Pancreas (tissue), 10 donors: ENCODE measurements at places on chromosomes 11 and 22. TPM values are rescaled to one million over a fixed set of nuclear protein-coding genes. Genes with fewer than 3 reads are reported as not detected.

The MYEOV gene
- 3.7 TPM for total RNA-seq

- H3K27me3 ChIP-seq, result no peaks in the 10 kb centered on the region
- DNase-seq, result no peak
- no peaks in the 10 kb centered on the region for H3K36me3 ChIP-seq
- no peak overlapping the region for H3K4me3 ChIP-seq
- H3K4me1 ChIP-seq, result peaks cover 9% of the 10 kb centered on the region
These were observed 10.8 kb downstream of the LIF start for GRCh38 chr22:30235687-30236170.

DNA sequence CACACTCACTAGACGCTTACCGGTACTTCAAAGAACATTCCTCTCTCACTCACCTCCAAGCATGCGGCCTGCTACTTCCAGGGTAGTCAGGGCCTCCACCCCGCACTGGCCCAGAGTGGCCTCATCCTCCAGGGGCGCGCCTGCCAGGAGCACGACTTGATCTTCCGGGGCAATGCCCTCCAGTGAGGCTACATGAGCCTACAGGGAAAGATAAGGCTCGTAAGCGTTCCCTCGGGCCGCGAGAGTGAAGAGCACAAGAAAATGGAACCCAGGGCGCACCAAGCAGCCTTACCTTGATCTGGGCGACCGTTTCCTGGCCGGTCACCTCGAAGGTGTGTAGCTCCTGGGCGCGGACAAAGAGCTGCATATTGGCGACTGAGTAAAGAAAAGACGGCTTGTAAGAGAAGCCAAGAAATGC, 478 bp downstream of the FAU start:
- H3K4me1 ChIP-seq, result peaks cover 9% of the 10 kb centered on the region
- peaks cover 31% of the 10 kb centered on the region for H3K36me3 ChIP-seq
- H3K27me3 ChIP-seq, result no peaks in the 10 kb centered on the region
- peak overlapping the region; percentile 90 for H3K27ac ChIP-seq

DNA sequence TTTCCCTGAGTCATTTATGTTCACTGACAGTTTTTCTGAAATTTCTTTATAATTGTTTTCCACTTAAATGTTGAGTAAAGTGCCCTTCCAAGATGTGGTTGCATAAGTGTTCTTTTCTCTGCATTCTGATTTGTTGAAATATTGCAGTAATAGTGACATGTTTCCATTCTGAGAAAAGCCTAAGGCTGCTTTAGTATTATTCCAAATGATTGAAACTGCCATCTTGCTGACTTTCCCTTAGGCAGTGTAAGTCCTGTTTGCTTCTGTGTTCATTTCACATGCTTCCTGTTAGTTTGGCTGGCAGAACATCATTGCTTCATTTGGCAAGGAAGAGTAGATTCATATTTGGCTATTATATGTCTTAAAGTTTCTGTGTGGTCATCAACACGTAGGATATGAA, 146.5 kb downstream of the ELP4 start:
- no peak for DNase-seq
- H3K36me3 ChIP-seq, result no peaks in the 10 kb centered on the region
- H3K4me3 ChIP-seq, result no peak overlapping the region
- no peaks in the 10 kb centered on the region for H3K27me3 ChIP-seq

DNA sequence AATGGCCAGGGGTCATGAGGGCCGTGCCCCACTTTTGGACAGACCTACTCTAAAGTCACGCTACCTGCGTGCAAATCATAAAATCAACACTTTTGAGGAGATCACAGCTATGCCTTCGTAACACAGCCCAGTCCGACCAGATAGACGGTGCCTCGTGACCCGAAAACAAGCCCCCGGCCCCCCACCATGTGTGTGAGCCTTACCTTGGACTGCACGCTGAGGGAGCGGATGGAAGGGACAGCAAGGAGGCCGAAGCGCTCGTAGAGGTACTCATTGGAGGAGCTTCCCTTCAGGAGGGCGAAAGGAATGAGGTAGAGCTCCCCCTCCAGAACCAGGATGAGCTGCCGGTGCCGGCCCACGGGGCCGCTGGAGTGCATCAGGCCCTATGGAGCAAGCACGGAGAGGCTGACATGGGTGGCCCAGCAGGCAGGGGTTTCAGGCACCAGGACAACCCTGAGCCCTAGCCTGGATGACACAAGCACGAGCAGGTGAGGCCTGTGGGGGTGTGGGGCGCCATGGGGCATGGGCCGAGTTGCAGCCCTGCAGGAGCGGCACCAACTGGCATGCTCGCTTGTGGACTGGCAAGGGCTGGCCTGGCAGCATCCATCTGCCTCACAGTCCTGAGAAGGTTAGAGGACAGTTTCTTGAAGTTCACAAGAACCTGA, 82.2 kb upstream of the PITPNB start:
- no peak for DNase-seq
- H3K4me3 ChIP-seq, result no peak overlapping the region
- no peaks in the 10 kb centered on the region for H3K36me3 ChIP-seq
- no peak overlapping the region for H3K27ac ChIP-seq

The KRTAP5-11 gene
- total RNA-seq, result not detected

- H3K27ac ChIP-seq, result no peak overlapping the region
- H3K4me1 ChIP-seq, result no peaks in the 10 kb centered on the region
- H3K36me3 ChIP-seq, result no peaks in the 10 kb centered on the region
- peak; percentile 87 for DNase-seq
These were observed 94.7 kb upstream of the RASSF10 start for GRCh38 chr11:12914400-12914912.

The SLC25A45 gene
- 21.1 TPM for total RNA-seq

DNA sequence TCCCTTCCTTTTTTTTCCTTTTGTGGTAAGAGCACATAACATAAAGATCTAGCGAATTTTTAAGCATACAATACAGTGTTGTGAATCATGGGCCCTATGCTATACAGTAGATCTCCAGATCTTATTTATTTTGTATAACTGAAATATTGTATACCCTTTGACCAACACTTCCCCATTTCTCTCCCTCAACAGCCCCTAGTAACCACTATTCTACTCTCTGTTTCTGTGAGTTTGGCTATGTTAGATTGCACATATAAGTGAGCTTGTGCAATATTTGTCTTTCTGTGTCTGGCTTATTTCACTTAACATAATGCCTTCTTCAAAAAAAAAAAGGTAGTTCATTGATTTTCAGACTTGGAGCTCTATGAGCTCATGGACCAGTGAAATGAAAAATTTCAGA, 180.5 kb downstream of the C11orf91 start:
- H3K4me3 ChIP-seq, result no peak overlapping the region
- no peaks in the 10 kb centered on the region for H3K27me3 ChIP-seq
- no peaks in the 10 kb centered on the region for H3K36me3 ChIP-seq

DNA sequence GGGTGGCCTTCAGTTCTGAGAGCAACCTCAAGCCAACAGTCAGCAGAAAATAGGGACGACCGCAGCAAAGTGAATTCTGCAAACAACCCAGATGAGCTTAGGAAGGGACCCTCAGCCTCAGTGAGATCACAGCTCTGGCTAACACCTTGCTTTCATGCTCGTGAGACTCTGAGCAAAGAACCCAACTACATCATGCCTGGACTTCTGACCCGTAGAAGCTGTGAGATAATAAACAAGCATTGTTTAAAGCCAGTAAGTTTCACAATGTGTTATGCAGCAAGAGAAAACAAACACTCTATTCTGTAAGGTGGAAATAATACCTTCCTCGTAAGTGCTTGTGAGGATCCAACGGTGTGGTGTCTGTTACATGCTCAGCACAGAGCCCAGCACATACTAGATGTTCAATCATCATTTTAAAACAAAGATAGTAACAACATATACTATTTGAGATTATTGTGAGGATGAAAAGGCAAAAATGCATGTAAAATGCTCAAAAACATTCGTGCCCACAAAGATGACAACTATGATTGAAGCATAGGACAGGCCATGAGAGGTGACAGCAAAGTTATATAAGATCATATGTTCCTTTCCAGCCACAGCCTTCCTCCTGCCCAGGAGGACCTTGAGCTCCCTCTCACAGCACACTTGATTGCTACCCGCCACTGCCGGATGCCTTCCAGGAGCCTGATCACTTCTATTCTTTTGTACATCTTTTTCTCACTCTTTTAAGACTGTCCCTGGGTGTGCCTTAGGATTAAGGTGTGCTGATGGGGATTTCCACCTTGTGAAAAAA, 433.3 kb downstream of the BUD13 start:
- DNase-seq, result no peak
- H3K4me3 ChIP-seq, result no peak overlapping the region
- no peaks in the 10 kb centered on the region for H3K4me1 ChIP-seq

The KRTAP5-1 gene
- total RNA-seq, result not detected

The LSP1 gene
- total RNA-seq, result 2.8 TPM

- no peaks in the 10 kb centered on the region for H3K27me3 ChIP-seq
- H3K36me3 ChIP-seq, result no peaks in the 10 kb centered on the region
- no peak overlapping the region for H3K4me3 ChIP-seq
- H3K4me1 ChIP-seq, result no peaks in the 10 kb centered on the region
- H3K27ac ChIP-seq, result no peak overlapping the region
These were observed 22.4 kb downstream of the SLC37A2 start for GRCh38 chr11:125085301-125086081.

The C11orf16 gene
- not detected for total RNA-seq

The HBB gene
- 3.2 TPM for total RNA-seq

The RIC3 gene
- total RNA-seq, result 12.2 TPM

The MUC6 gene
- 90.2 TPM for total RNA-seq

DNA sequence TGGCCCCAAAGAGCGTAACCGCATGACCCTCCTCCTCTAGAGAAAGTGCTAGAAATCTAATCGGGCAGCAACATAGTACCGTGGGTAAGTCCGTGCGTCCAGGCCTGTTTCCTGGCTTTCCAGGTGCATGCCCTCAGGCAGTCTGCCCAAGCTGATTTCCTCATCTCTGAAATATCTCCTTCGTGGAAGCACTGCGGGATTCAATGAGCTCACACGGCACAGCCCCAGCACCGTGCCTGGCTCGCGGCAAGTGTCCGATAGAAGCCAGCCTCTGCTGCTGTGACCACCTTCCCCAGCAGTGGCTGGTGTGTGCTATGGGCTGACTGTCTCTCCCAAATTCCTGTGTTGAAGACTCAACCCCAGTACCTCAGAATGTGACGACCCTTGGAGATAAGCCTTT, 20.7 kb downstream of the RPUSD4 start:
- DNase-seq, result peak; percentile 35
- no peaks in the 10 kb centered on the region for H3K36me3 ChIP-seq
- no peaks in the 10 kb centered on the region for H3K4me1 ChIP-seq
- no peak overlapping the region for H3K27ac ChIP-seq
- no peak overlapping the region for H3K4me3 ChIP-seq

The MMP8 gene
- not detected for total RNA-seq

DNA sequence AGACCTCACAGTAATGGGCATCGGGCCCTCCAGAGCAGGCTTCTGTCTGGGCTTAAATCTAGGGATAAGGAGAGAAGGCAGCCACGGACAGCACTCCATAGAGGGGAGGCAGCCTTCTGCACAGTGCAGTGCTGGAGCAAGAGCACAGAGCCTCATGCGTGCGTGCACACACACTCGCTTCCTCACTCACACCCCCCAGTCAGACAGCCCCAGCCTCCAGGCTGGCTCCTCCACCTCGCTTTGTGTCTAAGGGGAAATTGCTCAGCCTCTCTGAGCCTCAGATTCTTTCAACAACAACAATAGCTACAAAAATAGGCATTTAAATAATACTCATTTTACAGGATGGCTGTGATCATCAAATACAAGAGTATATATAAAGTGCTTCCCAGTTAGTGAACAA, 26.7 kb upstream of the ETS1 start:
- no peaks in the 10 kb centered on the region for H3K27me3 ChIP-seq
- H3K27ac ChIP-seq, result no peak overlapping the region
- no peaks in the 10 kb centered on the region for H3K36me3 ChIP-seq
- no peak overlapping the region for H3K4me3 ChIP-seq
- DNase-seq, result no peak
- no peaks in the 10 kb centered on the region for H3K4me1 ChIP-seq

DNA sequence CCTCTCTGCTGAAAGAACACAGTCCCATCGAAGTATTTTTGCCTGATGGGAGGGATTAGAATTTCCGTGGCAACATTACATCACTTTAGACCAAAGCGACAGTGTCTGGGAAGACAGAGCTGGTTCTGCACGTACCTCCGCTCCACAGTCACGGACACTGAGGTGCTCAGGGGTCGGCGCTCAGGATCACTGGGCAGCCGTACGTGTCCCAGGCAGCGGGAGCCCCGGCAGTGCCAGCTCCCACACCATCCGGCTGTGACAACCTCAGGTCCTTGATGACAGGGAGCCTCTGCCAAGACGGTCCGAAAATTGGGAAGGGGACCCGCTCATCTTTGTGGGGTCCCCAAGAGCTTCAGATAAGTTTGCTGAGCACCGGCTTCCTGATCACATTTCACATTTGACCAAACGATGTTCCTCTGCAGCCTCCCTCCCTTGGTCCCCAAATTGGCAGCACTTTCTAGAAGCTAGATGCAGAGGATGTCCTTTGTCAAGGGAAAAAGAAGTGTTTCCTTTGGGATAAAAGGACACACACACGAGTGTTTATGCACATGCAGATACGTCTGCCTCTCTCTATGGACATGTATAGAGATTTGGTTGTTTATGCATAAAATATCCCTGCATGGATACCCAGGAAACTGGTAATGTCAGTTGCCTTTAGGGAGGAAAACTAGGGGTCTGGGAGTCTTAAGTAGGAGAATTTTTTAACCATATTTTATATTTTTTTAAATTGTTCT, 61.6 kb upstream of the LINC01488 start:
- no peaks in the 10 kb centered on the region for H3K4me1 ChIP-seq
- no peaks in the 10 kb centered on the region for H3K27me3 ChIP-seq
- no peaks in the 10 kb centered on the region for H3K36me3 ChIP-seq
- H3K27ac ChIP-seq, result no peak overlapping the region
- H3K4me3 ChIP-seq, result no peak overlapping the region

- H3K27me3 ChIP-seq, result no peaks in the 10 kb centered on the region
- DNase-seq, result peak; percentile 23
- H3K4me1 ChIP-seq, result peaks cover 21% of the 10 kb centered on the region
- H3K4me3 ChIP-seq, result peak overlapping the region; percentile 89
- peaks cover 32% of the 10 kb centered on the region for H3K36me3 ChIP-seq
- peak overlapping the region; percentile 87 for H3K27ac ChIP-seq
These were observed 789 bp downstream of the RPS13 start for GRCh38 chr11:17076517-17077239.

GRCh38 chr11:112225753-112226061, 521 bp upstream of the PTS start:
- H3K36me3 ChIP-seq, result no peaks in the 10 kb centered on the region
- H3K4me1 ChIP-seq, result peaks cover 6% of the 10 kb centered on the region
- no peaks in the 10 kb centered on the region for H3K27me3 ChIP-seq
- peak overlapping the region; percentile 89 for H3K27ac ChIP-seq

- no peaks in the 10 kb centered on the region for H3K36me3 ChIP-seq
- peaks cover 4% of the 10 kb centered on the region for H3K4me1 ChIP-seq
- no peaks in the 10 kb centered on the region for H3K27me3 ChIP-seq
- DNase-seq, result peak; percentile 94
These were observed 767 bp downstream of the SLC43A1 start for GRCh38 chr11:57514538-57515331.

The CD151 gene
- 200 TPM for total RNA-seq

GRCh38 chr11:9758637-9759518, 95.0 kb downstream of the SWAP70 start:
- H3K27ac ChIP-seq, result peak overlapping the region; percentile 35
- H3K4me3 ChIP-seq, result peak overlapping the region; percentile 72
- H3K27me3 ChIP-seq, result no peaks in the 10 kb centered on the region
- H3K4me1 ChIP-seq, result peaks cover 10% of the 10 kb centered on the region
- H3K36me3 ChIP-seq, result no peaks in the 10 kb centered on the region

- peaks cover 1% of the 10 kb centered on the region for H3K4me1 ChIP-seq
- no peaks in the 10 kb centered on the region for H3K36me3 ChIP-seq
- H3K4me3 ChIP-seq, result no peak overlapping the region
- peak; percentile 49 for DNase-seq
- no peak overlapping the region for H3K27ac ChIP-seq
These were observed 19.9 kb downstream of the EMID1 start for GRCh38 chr22:29225422-29226090.
